ENCODE measurements at places on chromosomes 16 and 17.

DNA sequence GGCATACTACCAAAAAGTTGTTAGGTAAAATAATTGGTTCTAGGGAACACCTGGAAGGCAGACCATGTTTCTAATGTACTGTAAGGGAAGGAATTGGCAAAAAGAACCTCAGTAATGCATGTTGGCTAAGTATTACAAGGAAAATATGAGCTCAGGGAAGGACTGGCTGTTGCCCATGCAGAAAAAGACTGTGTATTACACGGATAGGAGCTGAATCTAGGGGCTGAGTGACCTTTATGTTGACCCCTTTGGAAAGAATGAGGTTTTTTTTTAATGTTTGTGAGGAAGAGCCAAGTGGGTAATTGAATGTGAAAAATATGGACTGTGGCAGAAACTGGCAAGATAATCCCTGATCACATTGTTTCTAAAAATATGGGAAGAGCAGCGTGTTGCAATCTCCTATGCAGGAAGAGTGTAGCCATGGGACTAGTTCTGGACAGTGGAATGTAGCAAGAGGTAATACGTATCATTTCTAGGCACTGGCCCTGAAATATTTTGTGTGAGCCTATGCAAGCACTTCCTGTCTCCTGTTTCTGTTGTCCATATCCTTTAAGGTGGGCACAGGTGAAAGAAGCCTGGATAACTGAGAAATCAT lies 95.1 kb upstream of the CNTNAP4 start:
- DNase-seq: no peak

DNA sequence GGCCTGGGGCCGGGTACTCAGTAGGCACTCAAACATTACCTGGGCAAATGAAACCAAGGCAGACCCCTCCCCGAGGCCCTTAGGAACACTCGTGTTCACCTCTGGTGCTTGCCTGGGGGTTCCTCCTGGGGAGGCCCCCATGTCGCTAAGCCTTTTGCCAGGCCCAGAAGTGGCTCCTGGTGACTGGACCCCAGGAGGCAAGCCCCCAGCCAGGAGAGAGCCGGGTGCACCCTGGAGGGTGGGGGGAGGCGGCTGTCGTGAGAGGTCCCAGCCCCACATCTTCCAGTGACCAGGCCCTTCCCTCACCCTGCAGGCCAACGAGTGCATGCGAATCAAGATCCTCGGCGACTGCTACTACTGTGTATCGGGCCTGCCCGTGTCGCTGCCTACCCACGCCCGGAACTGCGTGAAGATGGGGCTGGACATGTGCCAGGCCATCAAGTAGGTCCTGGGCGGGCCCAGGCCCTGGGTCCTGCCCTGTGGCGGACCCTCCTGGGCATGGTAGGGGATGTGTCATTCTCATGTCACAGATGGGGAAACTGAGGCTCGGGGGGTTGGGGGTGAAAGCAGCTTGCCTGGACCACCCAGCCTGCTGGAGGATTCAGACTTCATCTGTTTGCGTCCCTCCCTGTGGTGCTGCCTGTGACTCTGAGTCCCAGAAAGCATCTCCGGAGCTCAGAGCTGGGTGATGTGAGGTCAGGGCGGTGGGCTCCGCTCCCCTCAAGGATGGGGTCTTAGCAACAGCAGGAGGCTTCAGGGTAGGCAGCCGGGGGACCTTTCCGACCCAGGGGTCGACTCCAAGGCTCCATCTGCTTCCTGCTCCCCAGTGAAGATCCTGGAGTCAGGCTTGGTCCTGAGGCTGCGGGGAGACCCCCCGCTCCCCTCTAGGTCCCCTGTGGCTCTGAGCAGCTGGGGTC lies 32.5 kb downstream of the ADCY7 start:
- DNase-seq: no peak

- DNase-seq: peak; percentile 49
Measured at GRCh38 chr17:8320990-8321389, 10.9 kb downstream of the ARHGEF15 start.

DNA sequence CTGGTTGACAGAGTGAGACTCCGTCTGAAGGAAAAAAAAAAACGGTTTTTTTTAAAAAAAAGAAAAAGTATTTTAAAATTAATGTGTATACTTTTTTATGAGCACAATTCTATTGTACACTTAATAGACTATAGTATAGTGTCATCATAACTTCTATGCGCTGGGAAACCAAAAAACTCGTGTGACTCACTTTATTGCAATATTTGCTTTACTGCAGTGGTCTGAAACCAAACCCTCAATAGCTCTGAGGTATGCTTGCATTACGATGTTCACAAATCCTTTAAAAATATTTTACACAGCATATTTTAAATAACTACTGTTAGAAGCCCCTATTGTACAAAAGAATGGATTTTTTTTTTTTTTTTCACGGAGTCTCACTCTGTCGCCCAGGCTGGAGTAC lies 12.4 kb upstream of the MAP2K6 start:
- no peak for DNase-seq

GRCh38 chr17:17455173-17455572 lies 21.6 kb upstream of the MED9 start:
- no peak for DNase-seq

GRCh38 chr16:72126429-72126765 lies 32.8 kb downstream of the DHX38 start:
- no peak for DNase-seq

GRCh38 chr17:80388175-80388574 lies 26.8 kb upstream of the ENDOV start:
- peak; percentile 36 for DNase-seq

DNA sequence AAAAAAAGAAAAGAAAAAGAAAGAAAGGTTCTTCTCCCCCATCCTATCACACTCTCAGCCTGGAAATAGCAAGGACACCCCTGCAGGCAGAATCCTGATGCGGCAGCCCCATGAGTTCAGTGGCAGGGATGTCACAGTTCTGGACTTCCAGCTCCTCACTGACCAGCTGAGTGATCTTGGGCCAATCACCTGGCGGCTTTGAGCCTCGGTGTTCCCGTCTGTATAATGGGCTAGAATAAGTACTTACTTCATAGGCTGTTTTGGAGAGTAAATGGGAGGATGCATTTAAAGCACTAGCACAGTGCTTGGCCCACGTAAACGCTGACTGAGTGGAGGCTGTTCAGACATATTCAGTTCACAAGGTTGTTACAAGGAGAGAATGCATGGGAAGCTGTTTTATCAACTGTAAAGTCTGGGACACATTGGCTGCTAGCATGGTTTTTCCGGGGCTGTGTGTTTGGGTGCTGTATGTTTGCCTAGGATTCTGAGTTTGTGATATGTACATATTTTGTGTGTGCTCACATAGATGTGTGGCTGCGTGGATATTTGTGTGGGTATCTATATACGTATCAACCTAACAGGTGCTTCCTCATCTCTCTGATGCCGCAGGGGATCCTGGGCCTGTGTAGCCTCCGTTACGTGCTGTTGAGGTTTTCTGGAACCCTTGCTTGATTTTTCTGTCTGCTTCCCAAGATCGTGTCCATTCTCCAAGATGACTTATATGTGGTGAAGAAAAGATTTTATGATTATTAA lies 3.4 kb downstream of the BHLHA9 start:
- no peak for DNase-seq

- peak; percentile 90 for DNase-seq
Measured at GRCh38 chr16:69930117-69930776, 20.9 kb upstream of the CLEC18A start.

- no peak for DNase-seq
Measured at GRCh38 chr16:67021321-67021720, 7.6 kb upstream of the CBFB start.

GRCh38 chr16:18829251-18829650 lies 27.9 kb upstream of the ARL6IP1 start:
- no peak for DNase-seq

GRCh38 chr16:31184888-31185287 lies 4.9 kb downstream of the FUS start:
- DNase-seq: no peak

- DNase-seq: no peak
Measured at GRCh38 chr16:30490210-30490609, 17.7 kb downstream of the ITGAL start.

DNA sequence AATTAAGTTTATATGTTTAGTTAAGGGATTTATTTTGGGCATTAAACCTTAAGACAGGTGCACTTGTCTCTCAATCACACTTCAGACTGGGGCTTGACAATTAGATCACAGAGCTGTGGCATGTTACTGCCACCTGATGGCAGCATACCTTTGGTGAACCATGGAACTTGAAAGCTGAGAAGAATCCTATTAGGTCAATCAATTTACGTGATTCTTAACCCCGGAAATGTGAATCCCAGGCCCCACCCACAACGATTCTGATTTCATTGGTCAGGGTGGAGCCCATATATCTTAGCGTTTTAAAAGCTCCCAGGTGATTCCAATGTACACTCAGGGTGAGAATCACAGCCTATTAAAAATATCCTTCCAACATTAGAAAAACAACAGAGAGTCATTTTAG lies 91.0 kb downstream of the GSG1L start:
- DNase-seq: peak; percentile 82

DNA sequence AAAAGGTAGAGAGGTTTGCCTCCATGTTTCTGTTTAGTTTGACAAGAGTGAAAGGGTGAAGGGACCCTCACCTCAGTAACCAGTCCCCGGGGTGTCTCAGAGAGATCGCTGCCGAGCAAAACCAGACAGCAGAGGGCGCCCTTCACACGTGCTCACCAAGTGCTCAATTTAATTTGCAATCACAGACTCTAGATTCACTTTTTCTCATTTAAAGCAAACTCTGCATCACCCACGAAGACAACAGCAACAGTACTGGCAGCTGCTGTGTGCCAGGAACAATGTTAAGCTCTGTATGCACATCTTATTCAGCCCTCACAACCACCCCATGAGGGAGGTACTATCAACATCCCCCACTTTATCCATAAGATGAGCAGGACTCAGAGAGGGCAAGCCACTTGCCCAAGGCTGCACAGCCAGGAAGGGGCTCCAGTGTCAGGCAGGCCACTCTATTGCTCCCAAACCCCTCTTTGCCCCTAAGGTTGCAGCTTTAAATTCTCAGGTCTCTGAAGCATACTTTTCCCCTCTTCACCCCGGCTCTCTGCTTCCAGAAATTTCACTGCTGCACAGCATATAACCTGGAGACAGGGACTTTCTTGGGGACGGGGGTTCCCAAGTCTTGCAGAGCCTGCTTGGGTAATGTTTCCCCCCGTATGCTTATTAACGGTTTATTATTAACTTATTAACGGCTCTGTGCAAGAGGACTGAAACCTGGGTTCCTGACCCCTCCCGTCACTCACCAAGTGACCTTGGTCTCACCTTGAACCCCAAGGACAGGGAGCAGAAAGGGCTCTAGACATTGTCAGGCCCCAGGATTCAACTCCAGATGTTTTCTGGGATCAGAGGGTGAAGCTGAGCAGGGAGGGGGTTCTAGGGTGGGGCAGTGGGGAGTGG lies 70.9 kb downstream of the CNGB1 start:
- DNase-seq: peak; percentile 86

DNA sequence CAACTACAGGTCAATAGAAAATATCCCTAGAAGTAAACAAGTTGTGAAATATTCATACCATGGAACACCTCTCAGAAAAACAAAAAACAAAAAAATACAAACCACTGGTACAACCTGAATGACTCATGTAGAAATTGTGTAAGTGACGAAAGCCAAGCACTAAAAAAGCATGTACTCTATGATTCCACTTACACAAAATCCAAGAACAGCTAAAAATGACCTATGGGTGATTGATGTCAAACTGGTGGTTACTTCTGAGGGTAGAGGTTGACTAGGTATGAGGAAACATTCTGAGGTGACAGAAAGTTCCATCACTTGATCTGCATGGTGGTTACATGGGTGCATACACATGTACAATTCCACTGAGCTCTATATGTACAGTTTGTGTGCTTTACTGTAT lies 31.1 kb downstream of the DHRS7C start:
- no peak for DNase-seq

GRCh38 chr17:75808905-75809621 lies 24.5 kb downstream of the UNK start:
- DNase-seq: no peak

GRCh38 chr17:40821536-40821935 lies 878 bp downstream of the KRT10 start:
- DNase-seq: no peak

GRCh38 chr17:77404812-77405581 lies 264.2 kb downstream of the SEC14L1 start:
- no peak for DNase-seq

DNA sequence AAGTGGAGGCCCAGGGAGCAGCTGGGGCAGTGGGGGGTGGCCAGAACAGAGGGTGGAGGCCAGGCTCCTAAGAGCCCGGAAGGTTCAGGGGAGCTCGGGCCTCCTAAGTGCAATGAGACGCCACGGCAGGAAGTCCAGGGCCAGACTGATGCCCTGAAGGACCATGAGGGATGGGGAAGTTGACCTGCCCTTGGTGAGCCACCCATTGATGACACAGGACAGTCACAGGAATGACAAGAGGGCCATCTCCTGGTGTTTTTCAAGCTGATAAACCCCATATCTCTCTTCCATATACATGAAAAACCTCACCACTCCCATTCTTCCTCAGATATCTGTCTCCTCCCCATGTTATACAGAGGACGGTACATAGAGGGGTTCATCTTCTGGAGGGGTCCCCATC lies 5.8 kb upstream of the MRPL58 start:
- no peak for DNase-seq

GRCh38 chr17:35568561-35568960 lies 7.9 kb upstream of the SLFN14 start:
- peak; percentile 42 for DNase-seq

DNA sequence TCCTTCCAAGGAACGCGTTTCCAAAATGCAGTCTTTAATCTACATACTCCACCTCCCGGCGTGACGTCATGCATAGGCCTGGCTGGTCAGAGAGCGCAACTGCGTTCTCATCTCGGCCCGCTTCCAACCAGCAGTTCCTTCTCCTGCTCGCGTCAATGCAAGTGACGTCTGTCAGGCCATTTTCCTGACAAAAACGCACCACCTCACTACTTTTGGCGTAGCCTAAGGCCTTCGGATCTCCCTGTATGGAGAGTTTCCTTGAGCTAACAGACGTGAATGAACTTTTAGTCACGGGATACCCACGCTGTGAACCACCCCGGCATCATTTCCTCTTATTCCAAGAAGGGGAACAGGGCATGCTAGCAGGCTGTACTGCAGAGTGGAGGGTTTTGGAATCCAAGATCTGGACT lies 25.0 kb downstream of the TEX14 start:
- DNase-seq: no peak
